HFFc6 (cell line): ENCODE measurements at places on chromosomes 7 and 10.

DNA sequence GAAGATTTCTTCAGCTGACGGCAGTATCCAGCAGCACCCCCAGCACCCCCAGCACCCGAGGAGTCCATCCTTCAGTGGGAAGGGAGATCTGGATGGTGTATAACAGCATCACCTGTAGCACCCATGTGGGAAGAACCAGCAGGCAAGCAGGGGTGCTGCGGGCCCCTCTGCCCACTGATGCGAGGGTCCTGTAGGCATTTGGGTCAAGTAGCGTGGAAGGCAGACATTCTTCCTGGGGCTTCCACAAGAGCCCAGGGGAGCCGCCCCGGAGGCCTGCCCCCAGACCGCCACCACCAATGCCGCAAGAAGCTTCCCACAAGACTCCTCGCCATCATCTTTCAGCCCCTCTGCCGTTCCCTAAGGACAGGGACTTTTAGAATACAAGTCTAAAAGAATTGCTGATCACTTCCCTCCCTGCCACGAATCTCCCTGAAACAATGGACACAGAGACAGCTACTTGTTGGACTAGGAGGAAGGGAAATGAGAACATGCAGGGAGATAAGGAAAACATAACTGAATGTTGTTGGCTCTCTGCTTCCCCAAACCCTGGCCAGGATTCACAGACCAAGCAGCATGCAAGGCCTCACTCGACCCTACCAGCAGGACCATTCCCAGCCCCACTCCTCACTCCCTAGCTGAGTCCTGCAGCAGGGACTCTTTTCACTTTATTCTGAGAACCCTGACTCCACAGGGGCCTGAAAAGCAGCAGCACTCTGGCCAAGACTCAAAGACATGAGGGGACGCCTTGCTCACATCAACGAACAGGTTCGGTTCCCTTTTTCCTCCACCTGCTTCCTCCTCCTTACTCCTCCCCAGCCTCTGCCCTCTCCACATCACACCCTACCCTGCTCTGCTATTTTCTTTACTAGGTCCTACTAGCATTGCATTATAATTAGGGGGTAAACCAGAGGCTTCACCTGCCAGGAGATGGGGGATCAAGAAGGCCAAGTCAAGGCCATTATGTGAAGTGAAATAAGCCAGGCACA, 164.5 kb downstream of the HERPUD2 start:
- DNase-seq: no peak

- DNase-seq: no peak
These were observed 21.7 kb upstream of the NKX6-2 start for GRCh38 chr10:132807621-132808049.

GRCh38 chr10:5508786-5509185, 9.4 kb upstream of the CALML5 start:
- no peak for DNase-seq

GRCh38 chr7:155066417-155066950, 3.6 kb upstream of the HTR5A start:
- peak; percentile 67 for DNase-seq

GRCh38 chr7:833601-834258, 1.5 kb downstream of the SUN1 start:
- DNase-seq: no peak

DNA sequence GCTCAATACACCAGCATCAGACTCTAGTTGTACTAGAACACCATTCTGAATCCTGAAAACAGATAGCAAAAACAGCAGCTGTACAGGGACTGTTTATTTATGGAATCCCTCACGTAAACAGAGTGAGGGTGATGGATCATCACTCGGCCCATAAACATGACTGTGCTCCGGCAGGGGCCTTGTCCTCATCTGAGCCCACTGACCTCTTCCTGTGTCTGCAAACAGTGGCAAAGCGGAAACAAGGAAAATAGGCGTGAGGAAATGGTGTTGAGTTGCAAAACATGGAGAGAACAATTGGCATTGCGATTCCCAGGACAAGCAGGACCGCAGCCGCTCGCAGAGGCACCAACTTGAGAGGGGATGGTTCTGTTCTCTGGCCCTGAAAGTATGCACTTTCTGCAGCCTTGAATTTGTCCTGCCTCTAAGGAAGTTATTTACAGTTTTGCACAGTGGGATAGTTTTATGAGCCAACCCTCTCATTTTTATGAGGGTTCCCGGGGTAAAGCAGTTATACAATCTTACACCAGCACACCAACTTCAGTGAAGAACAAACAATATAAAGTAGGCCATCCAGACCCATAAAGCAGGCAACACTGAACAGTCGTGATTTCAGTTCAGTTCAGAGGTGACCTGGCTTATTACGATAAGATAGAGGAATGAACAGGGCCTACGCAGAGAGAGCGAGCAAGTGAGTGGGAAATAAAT, 248.0 kb upstream of the FZD8 start:
- no peak for DNase-seq

- DNase-seq: no peak
These were observed 1.9 kb downstream of the SEMA4G start for GRCh38 chr10:100970914-100971811.

GRCh38 chr7:107815254-107815882, 12.3 kb upstream of the SLC26A3 start:
- DNase-seq: no peak

- no peak for DNase-seq
These were observed 118.1 kb downstream of the PTPRN2 start for GRCh38 chr7:158469396-158470051.

DNA sequence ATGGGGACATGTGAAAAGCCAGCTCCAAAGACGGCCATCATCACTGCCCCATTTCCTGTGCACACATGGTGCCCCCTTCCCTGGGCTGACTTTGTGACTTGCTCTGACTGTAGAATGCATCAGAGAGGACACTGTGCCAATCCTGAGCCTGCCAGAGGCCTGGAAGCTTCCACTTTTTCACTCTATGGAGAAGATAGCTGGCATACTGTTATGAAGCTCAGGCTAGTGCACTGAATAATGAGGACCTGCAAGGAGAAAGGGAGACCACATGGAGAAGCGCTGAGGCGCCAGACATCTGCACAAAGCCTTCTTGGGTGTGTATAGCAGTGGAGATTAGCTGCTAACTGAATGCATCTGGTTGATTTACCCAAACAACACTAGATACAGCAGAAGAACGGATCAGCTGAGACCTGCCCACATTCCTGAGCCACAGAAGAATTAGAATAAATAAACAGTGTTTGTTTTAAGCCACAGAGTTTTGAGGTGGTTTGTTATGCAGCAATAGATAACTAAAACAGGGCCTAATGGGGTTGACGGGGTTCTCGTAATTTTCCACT, 58.9 kb upstream of the C10orf90 start:
- DNase-seq: no peak

DNA sequence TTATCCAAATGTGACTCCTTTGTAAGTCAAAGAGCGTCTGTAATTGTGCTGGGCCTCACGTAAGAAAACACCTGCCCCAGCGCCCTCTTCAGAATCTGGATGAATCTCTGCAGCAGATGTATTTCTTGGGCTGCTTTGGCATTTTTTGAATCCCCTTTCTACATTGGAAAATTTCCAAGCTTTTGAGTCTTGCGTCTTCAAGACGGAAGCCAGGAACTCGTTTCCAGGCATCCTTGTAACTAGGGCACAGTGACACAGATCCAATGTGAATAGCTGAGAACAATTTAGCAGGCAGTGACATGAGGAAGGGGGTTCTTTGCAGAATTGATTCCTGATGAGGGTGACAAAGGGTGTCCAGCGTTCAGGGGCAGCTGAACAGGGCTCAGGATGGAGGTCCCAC, 862.3 kb downstream of the TYW1 start:
- DNase-seq: no peak

GRCh38 chr7:155234158-155234492, 63.6 kb upstream of the INSIG1 start:
- DNase-seq: no peak

- DNase-seq: no peak
These were observed 118.2 kb downstream of the PRPF18 start for GRCh38 chr10:13704964-13705363.

GRCh38 chr10:47452495-47453140, 31.3 kb downstream of the ANXA8 start:
- DNase-seq: no peak

GRCh38 chr10:93501650-93502049, 5.2 kb downstream of the CEP55 start:
- DNase-seq: no peak

DNA sequence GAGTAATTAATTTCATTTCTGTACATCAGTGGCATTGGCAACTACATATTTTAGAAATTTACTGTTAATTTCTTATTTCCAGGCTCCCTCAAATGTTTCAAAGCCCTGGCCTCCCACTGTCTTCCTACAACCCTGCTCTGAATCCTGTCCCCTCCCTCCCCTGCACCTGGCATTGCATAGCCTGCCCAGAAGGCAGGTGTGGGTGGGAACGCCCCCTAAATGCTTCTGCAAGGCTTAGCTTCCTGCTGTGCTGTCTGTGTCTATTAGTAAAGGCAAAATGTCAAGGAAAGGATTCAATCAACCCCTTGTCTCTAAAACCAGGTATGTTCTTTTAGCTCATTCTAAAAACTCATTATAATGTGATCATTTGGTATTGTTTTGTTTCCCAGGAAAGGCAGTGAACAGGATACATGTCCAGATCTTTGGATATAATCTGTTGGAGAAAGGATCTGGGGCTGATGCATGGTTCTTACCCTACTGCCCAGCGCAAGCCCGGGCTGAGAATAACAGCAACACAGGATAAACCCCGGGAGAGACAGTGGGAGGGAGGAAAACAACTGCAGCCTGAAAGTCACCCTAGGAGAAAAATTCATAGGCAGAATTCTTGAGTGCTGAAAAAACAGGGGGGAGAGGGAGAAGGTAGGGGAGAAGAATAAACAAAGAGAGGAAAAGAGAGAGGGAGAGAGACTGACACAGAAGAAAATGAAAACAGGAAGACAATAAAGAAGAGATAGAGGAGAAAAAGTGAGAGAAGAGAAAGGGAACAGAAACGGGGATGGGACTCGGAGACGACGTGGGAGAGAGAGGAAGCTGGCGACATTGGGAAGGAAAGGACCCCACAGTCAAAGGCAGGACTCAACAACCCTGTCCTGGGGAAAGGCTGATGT, 589 bp downstream of the ZNF488 start:
- DNase-seq: no peak
